NCI-H1048 (cell line): ENCODE measurements at places on chromosomes 6 and 20.

- no peak for DNase-seq
Observed at GRCh38 chr6:30732237-30732943, 10.1 kb downstream of the FLOT1 start.

- DNase-seq, result no peak
Observed at GRCh38 chr6:127345521-127345920, 2.1 kb upstream of the ECHDC1 start.

GRCh38 chr20:22818636-22819035, 216.5 kb upstream of the SSTR4 start:
- no peak for DNase-seq

DNA sequence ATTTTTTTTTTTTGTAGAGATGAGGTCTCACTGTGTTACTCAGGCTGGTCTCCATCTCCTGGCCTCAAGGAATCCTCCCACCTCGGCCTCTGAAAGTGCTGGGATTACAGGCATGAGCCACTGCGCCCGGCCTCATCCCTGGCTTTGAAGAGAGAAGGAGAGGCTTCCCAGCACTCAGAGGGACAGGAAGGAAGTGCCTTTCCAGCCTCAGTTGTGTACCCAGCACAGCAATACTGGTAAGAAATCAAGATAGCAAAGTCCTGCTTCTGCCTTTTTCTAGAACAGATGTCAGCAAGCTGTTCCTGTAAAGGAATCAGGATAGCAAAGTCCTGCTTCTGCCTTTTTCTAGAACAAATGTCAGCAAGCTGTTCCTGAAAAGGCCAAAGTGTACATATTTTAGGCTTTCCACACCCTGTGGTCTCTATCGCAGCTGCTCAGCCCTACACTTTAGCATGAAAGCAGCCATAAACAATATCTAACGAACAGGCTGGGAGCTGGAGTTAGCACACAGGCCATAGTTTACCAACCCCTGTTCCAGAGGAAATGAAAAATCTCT, 6.3 kb upstream of the PLTP start:
- no peak for DNase-seq

DNA sequence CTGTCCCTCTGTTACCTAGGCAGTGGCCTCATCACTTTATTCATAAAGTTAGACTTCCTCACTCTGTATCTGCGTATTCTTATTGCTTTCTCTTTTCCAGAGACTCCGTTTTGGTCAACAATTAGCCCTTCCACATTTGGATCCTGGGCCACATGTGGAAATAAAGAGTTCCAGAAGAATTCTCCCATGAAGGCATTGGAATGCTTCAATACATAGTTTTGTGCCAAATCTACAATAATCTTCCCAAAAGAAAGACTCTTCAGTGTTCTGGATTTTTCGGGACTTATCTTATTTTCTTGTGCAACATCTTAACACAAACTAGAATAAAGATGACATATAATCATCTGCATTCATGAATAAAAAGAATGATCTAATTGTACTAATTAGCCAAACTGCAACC, 187.7 kb upstream of the BMP2 start:
- DNase-seq, result no peak

GRCh38 chr20:25389401-25389857, 1.2 kb downstream of the ABHD12 start:
- no peak for DNase-seq

- no peak for DNase-seq
Observed at GRCh38 chr6:5373430-5373829, 112.1 kb downstream of the FARS2 start.

DNA sequence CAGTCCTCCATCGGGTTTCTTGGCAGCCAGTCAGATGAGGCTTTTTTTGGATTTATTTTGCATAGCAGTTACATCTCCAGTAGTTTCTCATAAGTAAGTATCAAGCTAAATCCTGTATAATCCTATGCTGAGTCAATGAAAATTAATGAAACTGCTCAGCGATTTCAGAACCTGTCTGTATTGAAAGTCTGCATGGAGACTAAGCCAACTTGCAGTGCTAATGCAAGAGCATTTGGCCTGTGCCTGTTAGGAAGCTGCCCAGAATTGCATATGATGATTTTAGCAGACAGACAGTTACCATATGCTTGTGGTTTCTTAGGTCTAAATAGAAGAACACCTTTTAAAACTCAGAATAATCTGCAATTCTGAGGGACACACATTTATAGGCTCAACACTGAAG, 25.2 kb upstream of the LRRN4 start:
- DNase-seq, result no peak

DNA sequence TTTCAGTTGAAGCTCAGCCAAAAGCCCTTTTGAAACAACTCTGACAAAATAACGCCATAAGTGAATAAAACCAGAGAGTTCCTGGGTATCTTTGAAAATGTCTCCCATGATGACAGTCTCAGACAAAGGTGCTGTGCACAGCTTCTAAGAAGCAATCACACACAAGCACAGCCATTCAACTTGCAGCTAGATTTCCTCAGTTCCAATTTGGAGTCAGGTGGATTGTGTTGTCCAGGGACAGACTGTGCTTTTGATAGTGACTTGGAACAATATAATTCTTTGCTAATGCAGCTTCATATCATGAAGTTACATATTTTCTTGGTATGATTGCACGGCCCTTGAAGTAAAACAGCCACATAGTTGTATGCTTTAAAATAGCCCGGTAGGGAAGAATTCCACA, 105.6 kb downstream of the FARS2 start:
- no peak for DNase-seq

DNA sequence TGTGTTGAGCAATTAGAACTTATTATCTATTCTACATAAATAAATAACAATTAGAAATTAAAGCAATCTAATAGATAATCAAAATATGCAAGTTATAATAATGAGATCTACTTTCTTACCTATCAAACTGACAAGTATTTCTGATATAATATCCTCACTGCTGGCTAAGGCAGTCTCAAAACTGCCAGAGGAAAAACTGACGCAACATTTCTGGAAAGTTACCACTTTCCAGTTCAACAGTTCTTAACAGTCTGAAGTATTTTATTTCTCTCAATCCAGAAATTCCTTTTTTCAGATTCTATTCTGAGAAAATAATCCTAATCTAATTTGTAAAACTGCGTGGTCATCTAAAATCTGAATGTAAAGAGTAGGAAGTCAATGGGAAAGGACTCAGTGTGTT, 121.0 kb downstream of the TRDN start:
- no peak for DNase-seq

GRCh38 chr6:30889921-30890645, 5.8 kb downstream of the DDR1 start:
- DNase-seq, result no peak

GRCh38 chr6:166087246-166087645, 80.4 kb downstream of the TBXT start:
- DNase-seq, result no peak

GRCh38 chr20:41095110-41095969, 42.0 kb upstream of the PLCG1 start:
- DNase-seq, result no peak

DNA sequence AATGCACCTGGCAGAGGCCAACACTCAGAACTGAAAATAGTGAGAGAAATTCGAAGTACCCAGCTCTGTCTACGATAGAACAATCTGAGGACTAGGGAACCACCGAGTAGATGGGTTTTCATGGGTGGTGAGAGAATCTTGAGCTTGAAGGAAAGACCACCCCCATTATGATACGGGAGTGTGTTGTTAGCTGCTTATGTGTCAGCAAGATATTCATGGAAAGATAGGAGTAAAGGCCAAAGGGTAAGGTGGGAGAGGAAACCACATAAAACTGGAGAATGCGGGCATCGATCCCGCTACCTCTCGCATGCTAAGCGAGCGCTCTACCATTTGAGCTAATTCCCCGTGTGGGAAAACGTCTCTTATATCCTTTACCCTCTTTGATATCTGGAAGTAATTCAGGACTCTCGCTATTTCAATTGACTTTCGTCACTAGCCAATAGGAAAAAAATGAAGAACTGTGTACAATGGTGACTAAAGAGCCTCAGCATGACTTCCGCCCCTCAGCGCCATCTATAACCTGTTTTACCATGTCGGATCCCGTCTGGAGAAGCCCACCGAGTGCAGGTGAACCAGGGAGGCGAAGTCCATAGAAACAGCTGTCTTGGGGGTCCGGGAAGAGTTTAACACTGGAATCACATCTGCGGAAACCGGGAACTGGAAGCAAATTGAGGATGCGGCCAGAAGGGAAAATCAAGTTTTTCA, 25.0 kb upstream of the ABT1 start:
- no peak for DNase-seq

- no peak for DNase-seq
Observed at GRCh38 chr6:40037271-40037670, 103.0 kb upstream of the MOCS1 start.

DNA sequence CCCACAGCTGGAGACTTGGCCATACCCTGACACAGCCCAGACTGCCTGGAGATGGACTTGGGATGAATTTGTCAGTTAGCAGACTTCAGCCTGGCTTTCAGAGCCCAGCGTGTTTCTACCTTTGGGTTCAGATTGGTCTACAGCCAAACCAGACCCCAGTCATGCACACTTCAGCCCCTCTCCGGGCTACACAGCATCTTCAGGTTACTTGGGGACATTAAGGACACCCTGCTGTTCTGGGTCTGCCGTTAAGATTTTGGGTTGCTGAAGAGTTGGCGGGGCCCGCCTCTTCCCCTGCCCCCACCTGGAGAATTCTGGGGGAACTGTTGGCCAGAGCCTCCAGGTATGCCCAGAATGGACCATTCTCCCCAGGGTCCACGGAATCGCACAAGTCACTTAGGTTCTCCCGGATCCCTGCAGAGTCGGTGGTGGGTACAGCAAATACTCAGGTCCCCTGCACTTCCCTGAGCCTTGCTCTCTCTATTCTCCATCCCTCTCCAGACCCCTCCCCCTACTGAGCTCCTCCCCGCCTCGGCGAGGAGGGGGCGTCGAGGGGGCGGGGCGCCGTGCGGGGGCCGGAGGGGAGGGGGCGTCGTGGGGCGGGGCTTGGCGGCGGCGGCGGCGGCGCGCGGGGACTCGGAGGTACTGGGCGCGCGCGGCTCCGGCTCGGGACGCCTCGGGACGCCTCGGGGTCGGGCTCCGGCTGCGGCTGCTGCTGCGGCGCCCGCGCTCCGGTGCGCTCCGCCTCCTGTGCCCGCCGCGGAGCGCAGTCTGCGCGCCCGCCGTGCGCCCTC, at the start of gene PTK7:
TSS of gene PTK7 (plus strand) at position 645 of the 794 bp plus-strand sequence. CDS start 175 bp downstream, outside the sequence.
- DNase-seq, result peak; percentile 43

- DNase-seq, result no peak
Observed at GRCh38 chr6:106090001-106090400, 3.9 kb downstream of the PRDM1 start.

DNA sequence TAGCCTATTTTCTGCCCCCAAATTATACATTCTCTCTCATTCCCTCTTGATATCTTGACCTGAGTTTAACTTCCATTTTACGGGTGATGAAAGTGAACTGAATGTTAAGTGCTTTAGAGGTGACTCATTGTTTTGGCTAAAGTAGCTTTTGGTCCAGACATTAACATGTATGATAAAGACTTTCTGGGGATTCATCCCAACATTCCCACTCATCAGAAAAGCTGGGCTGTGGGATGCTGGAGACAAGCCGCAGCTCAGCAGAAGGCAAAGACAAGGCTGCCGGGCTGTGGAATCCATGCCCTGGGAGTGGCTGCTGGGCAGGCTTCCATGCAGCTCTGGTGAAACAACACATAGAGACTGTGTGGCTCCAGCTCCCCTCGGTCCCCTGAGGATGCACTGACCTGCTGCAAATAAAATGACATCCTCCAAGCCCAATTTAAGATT, 89.9 kb upstream of the SYNDIG1 start:
- DNase-seq, result no peak

DNA sequence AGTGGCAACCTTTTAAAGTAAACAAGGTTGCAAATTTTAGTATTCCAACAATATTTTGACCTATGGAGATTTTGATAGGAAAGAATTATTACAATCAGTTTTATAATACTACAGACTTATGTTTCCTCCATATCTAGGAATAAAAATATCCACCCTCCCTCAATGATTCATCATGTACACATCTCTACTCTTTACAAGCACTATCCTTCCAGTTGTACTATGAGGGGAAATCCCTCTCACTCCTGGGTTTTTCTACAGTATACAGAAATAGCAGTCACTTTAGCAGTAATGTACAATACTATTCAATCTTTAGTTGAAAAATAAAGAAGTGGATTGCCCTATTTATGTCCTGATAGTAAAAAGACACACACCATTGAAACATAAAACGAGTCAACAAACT, 46.3 kb upstream of the SCML4 start:
- no peak for DNase-seq

DNA sequence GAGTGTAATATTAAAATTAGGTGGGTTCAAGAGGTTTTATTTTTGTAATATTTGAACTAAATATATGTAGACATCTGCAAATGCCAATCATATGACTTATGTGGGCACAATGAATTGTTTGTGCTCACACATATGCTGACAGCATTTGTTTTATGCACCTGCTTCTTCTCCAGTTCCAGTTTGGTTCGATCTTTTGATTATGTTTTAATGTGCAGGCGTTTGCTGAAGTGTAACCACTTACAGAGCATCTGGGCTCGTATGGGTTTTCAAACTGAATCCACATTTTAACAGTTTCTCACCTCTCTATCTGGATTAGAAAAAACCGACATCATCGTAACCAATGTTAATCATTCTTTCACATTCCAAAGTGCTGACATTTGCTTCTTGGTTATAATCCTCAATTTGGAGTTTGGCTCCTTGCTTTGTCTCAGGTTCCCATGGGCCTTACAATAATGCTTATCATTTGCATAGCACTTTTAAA, 129.1 kb upstream of the SPACA1 start:
- DNase-seq, result no peak

DNA sequence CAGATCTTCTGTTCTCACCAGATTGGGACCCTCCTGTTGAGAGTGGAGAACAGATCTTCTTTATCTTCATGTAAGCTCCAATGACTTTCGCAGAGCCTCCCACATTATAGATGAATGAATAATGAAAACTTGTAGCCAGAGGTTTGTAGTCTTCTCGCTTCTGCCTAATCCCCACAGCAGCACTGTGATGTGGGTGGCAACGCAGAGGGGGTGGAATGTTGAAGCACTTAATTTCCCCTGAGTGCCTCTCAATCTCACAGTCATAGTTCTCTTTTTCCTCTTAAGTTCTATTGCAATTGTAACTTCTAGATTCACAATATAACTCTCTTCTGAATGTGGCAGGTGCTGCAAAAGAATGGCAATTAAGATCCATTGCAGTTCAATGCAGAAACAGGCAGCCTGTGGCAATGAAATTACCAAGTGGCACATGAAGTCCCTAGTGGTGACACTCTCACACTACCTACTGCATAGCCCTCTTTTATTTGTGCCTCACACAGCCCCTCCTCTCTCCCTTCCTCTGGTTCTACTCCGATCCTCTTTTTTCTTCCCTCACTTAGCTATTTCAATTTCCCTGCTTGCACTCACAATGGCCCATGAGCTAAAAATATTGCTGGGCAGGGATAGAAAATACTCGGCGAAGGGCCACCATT, 281.9 kb downstream of the UBE3D start:
- DNase-seq, result no peak
